NCI-H146 (cell line): ENCODE measurements at places on chromosomes 1 and 21.

DNA sequence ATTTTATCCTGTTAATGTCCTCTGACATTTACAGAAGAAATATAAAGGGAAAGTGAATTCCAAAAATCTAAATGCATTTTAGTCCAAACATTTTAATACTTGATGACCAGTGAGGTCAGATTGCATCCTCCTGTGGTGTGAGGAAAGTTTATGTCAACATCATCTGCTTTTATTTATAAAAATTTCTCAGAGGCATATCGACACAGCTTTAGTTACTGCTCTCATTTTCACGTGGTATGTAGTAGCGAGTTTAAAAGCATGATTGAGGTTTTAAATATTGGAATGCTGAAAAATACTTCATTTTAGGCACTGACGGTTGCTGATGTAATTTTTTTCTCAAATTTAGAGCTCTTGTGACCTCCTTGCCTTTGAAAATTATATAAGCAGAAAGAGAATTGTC is 234.8 kb downstream of the HMCN1 start:
- no peak for DNase-seq

GRCh38 chr1:115833856-115834255 is 7.1 kb downstream of the NHLH2 start:
- DNase-seq, result no peak

GRCh38 chr1:93813076-93813475 is 65.9 kb downstream of the DNTTIP2 start:
- no peak for DNase-seq

DNA sequence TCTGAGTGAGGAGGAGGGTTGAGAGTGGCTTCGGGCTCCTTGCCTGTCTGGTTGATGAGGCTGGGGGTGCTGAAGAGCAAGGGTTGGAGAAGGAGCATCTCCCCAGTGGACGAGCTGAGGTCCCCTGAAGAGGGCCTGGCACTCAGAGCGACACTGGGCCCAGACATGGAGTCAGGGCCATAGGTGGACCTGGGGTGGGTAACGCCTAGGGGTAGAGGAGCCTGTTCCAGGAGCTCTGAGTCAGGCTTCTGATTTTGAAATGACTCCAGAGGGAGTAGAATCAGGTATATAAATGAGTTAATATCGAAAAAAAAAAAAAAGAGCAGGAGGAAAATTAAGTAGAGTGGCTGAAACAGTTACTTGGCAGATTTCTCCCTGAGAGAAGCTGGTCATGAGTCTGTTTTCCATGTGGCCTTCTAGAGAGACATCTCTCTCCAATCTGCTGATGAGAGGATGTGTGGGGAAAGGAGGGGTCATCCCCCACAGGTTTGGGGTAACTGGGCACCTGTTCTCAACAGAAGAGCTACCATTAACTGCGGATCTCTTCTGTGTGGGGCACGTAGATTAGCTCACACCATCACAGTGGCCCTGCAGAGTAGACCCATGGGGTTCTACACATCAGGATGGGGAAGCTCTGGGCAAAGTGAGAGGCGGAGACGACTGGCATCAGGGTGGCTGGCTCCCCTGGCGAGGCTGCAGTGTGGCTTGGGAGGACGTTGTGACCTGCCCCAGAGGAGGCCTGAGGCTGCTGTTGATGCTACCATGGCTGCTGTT is 115.5 kb downstream of the DHRS3 start:
- DNase-seq, result no peak

DNA sequence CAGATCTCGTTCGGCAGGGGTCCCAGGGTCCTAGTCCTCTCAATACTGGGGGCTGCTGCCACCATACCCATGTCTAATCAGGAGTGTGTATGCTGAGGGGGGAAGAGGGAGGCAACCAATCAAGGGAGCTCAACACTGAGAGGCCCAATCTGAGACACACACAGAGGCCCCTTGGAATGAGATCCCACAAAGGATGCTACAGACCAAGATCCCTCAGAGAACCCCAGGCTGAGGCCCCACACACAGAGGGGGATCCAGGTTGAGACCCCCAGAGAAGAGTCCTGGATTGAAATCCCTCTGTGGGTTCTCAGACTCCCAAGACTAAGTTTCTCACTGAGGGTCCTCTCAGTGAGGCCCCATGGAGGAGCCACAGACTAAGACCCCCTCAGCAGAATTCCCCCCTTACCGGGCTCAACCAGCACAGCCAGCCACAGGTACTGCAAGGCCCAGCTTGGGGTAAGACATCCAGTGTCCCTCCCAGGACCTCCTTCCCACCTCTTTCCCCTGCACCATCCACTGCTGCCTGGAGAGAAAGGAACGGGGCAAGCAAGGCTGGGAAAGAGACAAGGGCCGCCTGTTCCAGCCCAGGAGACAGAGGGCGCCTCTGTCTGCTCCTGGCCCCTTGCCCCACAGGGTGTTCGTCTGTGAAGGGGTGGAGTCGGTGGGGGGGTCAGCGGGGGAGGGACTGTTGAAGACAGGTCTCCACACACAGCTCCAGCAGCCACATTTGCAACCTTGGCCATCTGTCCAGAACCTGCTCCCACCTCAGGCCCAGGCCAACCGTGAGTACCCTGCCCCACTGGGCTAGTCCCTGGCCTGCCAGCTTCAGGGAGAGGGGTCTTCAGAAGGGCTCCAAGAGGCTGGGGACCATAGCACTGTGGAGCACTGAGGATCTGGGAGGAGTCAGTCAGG is at the start of gene S100A1:
S100A1 (plus strand) TSS at position 720 of the 912 bp plus-strand sequence. CDS start 2,088 bp downstream, outside the sequence.
- no peak for DNase-seq

GRCh38 chr1:161930064-161930463 is 93.6 kb downstream of the OLFML2B start:
- no peak for DNase-seq

DNA sequence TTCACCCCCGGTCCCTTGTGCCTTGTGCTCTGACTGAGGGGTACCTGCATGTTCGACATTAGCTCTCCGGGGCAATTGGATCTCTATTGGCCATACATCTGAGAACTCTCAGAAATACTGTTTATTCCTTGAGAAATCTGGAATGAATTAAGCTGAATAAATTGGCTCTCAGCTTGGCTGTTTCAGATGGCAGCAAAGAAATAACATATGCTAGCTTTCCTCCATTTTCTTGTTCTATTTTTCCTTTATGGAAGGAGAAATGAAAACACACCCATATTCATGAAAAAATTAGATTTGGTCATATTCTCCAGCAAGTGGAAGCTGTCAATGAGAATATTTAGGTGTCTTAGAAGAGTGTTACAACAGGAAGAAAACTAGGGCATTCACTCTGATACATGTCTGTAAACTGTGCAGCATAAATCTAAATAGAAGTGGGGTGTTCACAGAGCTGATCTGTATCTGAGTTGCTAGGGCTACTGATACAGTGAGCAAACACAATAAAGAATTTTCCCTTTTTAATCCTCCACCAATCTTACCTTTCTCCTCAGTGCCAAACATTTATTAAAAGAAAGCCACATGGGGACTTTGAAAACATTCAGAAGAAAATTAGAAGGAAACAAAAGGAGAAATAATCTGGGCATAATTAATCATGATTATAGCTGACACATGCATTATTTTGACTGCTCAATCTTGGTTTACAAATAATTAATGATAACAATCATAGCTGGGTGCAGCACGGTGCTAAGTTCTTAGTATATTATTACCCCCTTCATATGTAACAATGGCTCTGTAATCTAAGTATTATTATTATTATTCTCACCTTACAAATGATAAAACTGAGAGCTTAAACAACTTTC is 671.9 kb upstream of the USP24 start:
- no peak for DNase-seq
